Kidney tubule cell (primary cell): ENCODE measurements at places on chromosomes 6 and 20.
A peak's percentile ranks its signal among the peaks of the same experiment; 100 is the strongest.

- DNase-seq: peak; percentile 70
Measured at GRCh38 chr6:73652637-73653570, 888 bp downstream of the SLC17A5 start.

DNA sequence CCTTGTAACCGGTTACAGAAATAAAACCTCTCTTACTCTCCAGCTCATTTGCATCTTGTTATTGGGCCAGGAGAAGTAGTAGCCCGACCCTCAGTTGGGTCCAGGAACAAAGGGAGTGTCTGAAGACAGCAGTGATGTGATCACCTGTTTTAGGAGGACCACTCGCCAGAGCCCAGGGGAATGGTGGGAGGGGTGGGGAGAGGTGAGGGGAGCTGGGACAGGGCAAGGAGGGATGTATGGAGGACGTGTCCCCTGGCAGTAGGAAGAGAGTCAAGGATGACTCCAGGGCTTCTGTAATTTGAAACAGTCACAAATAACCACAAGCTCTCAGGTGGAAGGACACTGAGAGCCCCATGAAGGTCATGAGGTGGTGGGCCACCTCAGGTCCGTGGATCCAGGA is 1.4 kb upstream of the PCMTD2 start:
- no peak for DNase-seq

DNA sequence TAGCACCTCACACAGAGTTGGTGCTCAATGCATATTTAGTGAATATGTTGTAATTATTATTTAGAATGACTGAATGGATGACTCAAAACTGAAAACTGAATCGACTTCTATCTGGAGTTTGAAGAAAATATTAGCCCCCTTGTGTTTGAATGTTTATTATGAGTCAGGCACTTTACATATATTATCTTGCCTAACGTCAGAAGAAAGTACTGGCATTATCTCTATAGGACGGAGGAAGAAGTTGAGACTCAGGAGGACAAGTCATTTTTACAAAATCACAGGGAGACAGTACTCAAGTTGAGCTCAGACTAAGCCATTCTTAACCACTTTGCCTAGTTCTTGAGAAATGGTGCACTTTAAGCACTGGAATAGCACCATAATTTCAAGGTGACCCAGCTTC is 684.0 kb downstream of the UTRN start:
- no peak for DNase-seq

DNA sequence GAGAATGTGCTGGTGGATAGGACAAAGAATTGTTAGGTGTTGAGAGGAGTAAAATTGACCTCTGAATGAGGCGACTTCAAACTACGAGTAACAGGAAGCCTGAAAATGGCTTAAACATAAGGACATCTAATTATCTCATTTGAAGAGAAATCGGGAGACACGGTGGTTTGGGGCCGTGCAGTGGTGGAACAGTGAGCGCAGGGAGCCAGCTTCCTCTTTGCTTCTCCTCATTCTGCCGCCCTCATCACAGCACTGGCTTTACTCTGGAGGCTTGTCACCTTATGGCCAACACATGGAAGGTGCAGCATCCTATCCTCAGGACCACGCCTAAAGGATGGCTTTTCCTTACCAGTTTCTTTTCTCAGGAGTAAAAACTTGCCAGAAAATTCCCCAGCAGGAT is 114.3 kb downstream of the B3GAT2 start:
- DNase-seq: no peak

GRCh38 chr6:20715135-20715806 is 181.0 kb downstream of the CDKAL1 start:
- DNase-seq: no peak

- DNase-seq: no peak
Measured at GRCh38 chr20:23313271-23313670, 37.3 kb upstream of the NXT1 start.

- peak; percentile 30 for DNase-seq
Measured at GRCh38 chr6:142384519-142385254, 82.9 kb downstream of the ADGRG6 start.
